Breast epithelium (tissue), 4 donors: ENCODE measurements at places on chromosomes 6 and 20. TPM values are rescaled to one million over a fixed set of nuclear protein-coding genes. Genes with fewer than 3 reads are reported as not detected.
A peak's percentile ranks its signal among the peaks of the same experiment; 100 is the strongest.

- peaks cover 3% of the 10 kb centered on the region for H3K36me3 ChIP-seq
- no peaks in the 10 kb centered on the region for H3K27me3 ChIP-seq
- DNase-seq, result no peak
- H3K4me1 ChIP-seq, result no peaks in the 10 kb centered on the region
These were observed 36.8 kb downstream of the MANEA start for GRCh38 chr6:95614094-95614493.

DNA sequence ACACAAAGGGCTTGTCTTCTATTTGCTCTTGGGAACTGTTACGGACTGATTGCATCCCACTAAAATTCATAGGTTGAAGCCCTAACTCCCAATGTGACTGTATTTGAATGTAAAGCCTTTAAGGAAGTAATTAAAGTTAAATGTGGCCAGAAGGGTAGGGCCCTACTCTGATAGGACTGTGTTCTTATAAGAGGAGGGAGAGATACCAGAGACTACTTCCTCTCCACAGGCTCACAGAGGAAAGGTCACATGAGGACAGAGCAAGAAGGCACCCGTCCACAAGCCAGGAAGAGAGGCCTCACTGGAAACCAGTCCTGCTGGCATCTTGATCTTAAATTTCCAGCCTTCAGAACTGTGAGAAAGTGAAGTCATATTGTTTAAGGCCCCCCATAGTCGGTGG, 211.9 kb downstream of the CDH26 start:
- H3K4me1 ChIP-seq, result no peaks in the 10 kb centered on the region
- no peak overlapping the region for H3K4me3 ChIP-seq
- no peaks in the 10 kb centered on the region for H3K27me3 ChIP-seq
- H3K27ac ChIP-seq, result no peak overlapping the region

The RIPOR3 gene
- 4.5 TPM for total RNA-seq

The GMPR gene
- total RNA-seq, result 5.9 TPM

GRCh38 chr6:29792123-29793035, 35.2 kb upstream of the HLA-G start:
- H3K36me3 ChIP-seq, result no peaks in the 10 kb centered on the region
- H3K27ac ChIP-seq, result peak overlapping the region; percentile 86
- DNase-seq, result peak; percentile 68
- peak overlapping the region; percentile 89 for H3K4me3 ChIP-seq
- no peaks in the 10 kb centered on the region for H3K4me1 ChIP-seq
- H3K27me3 ChIP-seq, result peaks cover 5% of the 10 kb centered on the region

The SLC17A3 gene
- total RNA-seq, result not detected

The FOXS1 gene
- total RNA-seq, result 0.98 TPM

DNA sequence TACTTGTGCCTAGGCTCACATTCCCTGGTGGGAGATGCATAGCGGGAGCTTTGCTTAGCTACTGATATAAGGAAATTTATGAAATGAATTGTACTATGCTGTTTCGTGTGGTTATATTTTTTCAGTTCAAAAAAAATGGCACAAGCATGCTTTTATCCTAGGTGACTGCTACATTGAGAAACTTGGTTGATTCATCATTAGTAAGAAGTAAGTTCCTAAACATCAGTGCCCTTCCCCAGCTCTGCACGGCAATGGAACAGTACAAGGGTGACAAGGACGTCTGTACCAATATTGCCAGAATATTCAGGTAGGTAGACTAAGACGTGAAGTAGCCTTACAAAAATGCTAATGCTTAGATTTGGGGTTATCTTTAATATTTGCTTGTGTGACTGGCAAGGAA, 79.7 kb downstream of the ARMC2 start:
- DNase-seq, result no peak
- no peak overlapping the region for H3K27ac ChIP-seq
- no peak overlapping the region for H3K4me3 ChIP-seq
- H3K27me3 ChIP-seq, result no peaks in the 10 kb centered on the region
- H3K36me3 ChIP-seq, result no peaks in the 10 kb centered on the region
- no peaks in the 10 kb centered on the region for H3K4me1 ChIP-seq
